NCI-H2029 treated with DMSO at 0.1 percent for 48 hours (cell line): ENCODE measurements at places on chromosomes 3 and 15.

GRCh38 chr3:33644582-33644981 lies 73.5 kb downstream of the CLASP2 start:
- no peak for DNase-seq

- no peak for DNase-seq
Measured at GRCh38 chr15:27638958-27639357, 460.2 kb downstream of the OCA2 start.

DNA sequence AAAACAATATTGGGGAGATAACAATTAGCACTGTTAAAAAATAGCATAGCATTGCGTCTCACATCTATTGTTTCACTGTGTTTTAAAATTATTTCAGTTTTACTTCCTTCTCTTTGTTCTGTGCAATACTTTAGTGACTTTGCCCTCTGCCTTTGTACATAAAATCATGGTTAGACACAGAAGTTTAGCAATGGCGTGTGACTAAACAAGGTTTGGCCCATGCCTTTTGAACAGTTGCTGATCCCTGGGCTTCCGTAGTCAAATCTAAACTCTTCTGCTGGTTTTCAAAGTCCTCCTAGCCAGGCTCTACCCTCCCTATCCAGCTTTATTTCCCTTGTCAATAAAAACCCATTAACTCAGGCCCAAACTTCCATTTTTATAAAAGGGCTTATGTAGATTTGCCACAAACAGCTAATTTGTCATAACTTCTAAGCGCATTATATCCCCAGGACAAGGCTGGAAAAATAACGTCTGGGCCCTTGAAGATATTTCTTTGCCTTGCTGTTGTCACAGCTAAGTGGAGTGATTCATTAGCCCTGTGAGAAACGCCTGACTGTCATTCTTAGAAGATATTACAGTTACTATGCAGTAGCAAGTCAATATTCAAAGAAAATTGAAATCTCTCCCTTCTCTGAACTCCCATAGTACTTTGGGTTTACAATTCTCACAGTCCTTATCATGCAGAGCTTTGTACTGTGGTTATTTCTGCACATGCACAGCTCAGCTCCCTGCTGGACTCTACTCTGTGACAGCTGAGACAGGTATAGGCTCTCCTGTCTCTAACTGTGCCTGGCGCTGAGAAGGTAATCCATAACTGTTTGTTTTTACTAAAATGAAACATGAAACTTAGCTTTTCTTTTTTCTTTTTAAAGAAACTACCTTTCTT lies 123.4 kb upstream of the SLC24A5 start:
- no peak for DNase-seq

- no peak for DNase-seq
Measured at GRCh38 chr15:32737304-32737703, 19.5 kb downstream of the GREM1 start.

- DNase-seq = no peak
Measured at GRCh38 chr15:45641999-45642932, 7.4 kb downstream of the SQOR start.

DNA sequence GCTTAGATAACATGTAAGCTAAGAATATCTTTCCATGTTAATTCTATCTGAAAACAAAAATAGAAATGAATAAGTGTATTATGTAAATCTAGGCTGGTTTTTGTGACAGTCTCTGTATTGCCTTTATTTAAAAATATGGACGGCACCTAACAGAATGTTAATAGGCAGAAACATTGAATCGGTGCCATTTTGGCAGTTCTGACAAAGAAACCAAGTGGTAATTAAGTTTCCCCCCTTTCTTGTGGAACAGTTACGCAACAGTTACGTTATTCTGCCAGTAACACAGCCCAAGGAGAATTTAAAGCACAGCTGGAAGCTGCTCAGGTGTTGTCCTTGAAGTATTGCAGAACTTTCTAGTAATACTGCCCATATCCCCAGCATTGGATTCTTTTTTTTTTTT lies 21.5 kb downstream of the LARS2 start:
- no peak for DNase-seq

DNA sequence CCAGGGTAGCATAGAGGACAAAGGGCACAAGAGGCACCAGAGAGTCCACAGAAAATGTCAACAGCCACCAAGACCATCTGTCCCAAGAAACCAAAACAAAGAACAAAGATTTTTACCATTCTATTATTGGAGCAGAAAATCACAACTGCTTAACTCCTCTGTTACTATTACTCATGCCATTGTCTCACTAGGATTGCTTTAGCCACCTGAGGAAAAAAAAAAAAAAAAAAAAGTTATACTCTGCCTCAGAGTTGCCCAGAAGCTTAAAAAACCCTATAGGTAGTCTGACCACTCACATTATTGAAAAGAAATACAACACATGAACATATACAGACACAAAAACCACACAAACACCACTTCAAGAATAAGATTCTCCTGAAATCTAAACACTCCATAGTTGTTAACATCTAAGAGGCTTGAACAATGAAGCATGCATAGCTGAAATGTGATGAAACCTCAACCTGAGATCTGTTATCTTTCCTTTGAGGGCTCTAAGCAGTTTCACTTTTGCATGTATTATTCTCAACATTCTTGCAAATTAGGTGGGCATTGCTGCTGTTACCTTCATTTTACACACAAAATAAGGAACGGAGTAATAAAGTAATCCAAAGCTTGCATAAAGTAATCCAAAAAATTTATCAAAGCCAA lies 85.4 kb downstream of the IGSF11 start:
- no peak for DNase-seq

DNA sequence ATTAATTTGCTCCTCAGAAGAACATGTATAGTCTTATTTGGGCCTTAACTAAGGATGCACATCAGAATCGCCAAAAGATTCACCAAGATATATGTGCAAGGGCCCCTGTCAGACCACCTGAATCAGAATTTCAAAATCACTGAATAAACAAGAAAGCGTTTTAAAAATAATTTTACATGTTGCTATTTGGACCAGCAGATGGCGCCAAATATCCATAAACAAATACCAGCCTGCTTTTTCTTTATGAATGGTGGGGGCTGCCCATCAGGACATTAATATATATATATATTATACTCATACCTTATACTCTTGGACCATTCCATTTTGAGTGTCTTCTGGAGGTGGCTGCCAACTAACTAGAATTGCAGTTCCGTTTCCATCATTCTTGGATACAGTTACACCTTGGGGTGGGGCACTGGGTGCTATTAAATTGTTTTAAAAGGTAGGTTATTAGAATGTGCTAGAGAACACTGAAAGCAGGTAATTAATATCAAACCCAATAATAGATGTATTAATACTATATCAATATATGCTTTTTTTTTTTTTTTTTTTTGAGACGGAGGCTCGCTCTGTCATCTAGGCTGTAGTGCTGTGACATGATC lies 1108.3 kb downstream of the ROBO1 start:
- DNase-seq = no peak

GRCh38 chr3:39515681-39516441 lies 48.4 kb downstream of the MOBP start:
- peak; percentile 7 for DNase-seq

DNA sequence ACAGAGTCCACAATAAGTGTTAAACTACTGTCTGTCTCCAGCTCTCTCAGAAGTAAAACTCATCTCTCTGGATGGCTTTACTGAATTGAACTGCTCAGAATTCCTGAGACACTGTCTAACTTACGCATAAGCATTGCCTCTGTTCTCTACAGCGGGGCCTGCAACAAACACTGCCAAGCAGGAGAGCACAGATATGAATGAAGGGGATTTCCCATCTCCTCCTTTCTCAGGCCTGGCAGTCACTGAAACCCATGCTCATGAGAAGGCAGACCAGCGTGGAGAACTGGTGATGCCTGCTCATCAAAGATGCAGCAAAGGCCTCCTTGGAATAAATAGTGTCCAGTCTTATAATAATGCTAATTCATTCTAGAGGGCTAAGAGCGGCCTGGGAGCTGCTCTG lies 10.3 kb downstream of the RASGRP1 start:
- no peak for DNase-seq

DNA sequence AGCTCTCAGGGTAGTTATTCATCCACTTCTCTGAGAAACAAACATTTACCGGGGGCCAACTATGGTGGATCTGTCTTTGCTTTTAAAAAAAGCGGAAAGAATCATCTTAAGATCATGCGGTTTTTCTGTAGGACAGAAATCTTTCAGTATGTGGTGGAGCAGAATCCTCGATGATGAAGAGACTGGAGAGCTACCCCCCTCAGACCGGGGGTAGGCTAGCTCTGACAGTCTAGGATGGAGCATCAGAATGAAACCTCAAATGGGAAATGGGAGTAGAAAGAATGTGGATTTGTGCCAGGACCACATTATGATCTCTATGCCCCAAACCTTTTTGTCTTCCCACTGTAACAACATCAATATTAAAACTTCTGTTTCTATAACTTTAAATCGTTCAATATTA lies 30.3 kb downstream of the TPRG1 start:
- DNase-seq = no peak

GRCh38 chr3:113698956-113699355 lies 2.5 kb upstream of the USF3 start:
- no peak for DNase-seq
